ENCODE measurements at places on chromosomes 5 and 9. TPM values are rescaled to one million over a fixed set of nuclear protein-coding genes. Genes with fewer than 3 reads are reported as not detected.

Gene ZNF169
- total RNA-seq = 10.6 TPM

Gene RABEPK
- 15.0 TPM for total RNA-seq

Gene PCDHA4
- total RNA-seq = 27.8 TPM

Gene FOXD1
- 0.19 TPM for total RNA-seq

Gene MEF2C
- total RNA-seq = 2.6 TPM

Gene HRCT1
- total RNA-seq = not detected

Gene ARID3C
- total RNA-seq = 12.0 TPM

Gene NTRK2
- total RNA-seq = 4.7 TPM

Gene HMMR
- 13.3 TPM for total RNA-seq

Gene BSPRY
- total RNA-seq = 18.8 TPM

Gene IL9
- total RNA-seq = not detected

GRCh38 chr5:149452007-149452664 lies 73.0 kb upstream of the IL17B start:
- DNase-seq = peak; percentile 18

DNA sequence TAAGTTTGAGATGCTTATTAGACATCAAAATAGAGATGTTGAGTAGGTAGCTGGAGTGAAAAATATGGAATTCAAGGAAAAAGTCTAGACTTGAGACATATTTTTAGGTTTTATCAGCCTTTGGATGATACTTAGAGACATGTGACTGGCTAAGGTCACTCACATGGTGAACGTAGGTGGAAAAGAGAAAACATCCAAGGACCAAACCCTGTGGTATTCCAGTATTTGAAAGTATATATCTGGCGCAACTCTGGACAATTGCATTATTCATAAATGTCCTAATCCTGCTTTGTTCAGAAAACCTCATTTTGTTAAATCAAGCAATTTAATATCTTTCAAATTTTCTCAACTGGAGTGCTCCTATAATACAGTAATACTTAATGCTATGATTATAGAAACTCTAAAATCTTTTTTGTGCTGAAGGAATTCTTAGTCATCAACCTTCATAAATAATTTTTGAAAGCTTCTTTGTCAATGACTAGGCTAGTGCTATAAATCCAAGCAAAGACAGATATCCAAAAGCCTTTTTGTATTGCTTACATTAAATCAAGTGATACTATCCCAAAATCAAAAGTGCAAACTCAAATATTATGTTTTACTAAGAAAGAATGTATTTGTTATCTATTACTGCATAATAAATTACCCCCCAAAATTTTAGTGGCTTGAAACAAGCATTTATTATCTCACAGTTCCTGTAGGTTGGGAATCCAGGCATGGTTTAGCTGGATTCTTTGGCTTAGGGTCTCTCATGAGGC lies 452.0 kb downstream of the ENC1 start:
- DNase-seq = no peak

- DNase-seq = no peak
These were observed 13.2 kb downstream of the CMYA5 start for GRCh38 chr5:79702606-79703380.

DNA sequence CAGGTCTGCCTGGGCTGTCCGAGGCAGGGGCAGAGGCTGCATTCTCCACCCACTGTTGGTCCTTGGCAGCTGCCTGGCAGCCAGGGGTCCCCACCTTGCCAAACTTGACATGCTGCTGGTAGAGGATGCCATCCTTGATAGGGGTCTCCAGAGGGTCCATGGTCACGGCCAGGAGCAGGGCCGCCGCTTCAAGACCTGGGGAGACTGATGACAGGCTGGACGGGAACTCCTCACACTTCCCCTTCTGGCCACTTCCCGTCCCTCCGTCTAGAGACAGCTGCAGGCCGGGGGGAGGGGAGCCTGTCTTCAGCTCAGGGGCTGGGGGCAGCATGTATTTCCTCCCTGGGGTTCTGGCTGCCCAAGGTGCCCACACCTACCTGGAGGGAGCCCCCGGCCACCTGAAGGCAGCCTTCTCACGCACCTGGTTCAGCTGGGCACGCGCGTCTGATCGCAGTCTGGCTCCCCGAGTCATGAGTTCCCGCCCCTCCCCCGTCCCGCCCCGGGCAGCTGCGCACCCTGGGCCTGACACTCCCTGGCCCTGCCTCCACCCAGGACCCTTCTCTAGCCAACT lies at the start of gene DOK3:
Gene DOK3 (minus strand): TSS at position 446 of the 571 bp plus-strand sequence. CDS start 286 bp downstream, at position 160.
- DNase-seq = no peak

- DNase-seq = no peak
These were observed 499.7 kb downstream of the SLCO4C1 start for GRCh38 chr5:101796427-101796826.

DNA sequence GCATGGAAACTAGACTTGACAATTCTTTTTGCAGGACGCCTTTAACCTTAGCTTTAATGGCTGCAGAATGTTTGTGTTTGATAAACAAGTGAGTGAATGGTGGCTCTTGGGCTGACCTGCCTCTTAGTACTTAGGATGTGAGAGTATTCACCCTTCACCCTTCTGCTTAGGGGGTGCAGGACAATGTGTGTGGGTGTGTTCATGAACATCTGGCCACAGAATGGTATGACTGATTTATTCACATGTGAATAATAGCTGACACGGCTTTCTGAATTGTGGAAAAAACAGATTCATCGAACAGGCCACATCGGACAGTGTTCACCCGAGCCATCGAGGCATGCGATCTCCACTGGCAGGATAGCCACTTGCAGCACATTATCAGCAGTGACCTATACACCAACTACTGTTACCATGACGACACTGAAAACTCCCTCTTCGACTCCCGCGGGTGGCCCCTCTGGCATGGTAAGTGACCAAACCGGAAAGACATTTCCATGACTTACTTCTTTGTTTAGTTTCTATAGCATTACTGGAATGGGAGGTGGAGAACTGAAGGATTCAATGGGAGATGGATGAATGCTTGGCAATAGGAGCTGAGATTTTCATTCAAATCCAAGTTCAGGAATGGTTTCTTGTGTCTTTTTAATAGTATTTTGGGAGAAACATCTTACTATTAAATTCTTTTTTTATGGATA lies 193.6 kb downstream of the ZSWIM6 start:
- DNase-seq = peak; percentile 21

DNA sequence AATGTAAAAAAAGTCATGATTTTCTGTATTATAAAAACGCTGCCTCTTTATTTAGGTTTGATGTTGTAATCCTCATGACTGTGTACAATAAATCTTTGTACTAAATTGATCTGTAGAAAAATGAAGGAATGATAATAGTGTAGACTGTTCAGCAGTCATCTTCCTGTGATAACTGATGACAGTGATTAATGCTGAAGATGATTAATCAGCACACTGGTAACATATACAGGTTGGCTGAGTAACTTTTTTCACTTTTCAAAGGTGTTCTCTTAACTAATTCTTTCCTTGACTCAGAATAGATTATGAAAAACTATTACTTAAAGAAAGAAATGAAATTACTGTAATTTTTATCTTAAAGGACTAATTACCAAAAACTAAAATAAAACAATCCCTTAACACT lies 122.5 kb downstream of the RFX3 start:
- DNase-seq = no peak

GRCh38 chr9:120856700-120857099 lies 14.0 kb upstream of the PSMD5 start:
- no peak for DNase-seq

- no peak for DNase-seq
These were observed 6.2 kb downstream of the GZMK start for GRCh38 chr5:55030220-55030619.

DNA sequence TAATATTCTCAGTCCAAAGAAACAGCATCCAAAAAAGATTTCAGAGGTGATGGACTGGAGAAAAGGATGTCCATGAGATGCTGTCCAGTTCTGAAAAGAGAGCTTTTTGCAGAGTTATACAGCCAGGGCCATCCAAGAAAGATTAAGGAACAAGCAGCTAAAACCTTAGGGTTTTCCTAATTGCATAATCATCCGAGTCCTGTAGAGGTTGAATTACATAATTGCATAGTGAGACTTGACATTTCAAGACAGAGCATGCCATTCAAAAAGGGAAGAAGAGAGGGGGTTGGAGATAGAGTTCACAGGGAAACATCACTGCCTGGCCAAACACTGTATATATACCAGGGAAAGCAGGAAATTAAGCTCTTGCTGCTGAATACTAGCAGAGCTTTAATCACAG lies 1729.2 kb upstream of the WWC1 start:
- no peak for DNase-seq

DNA sequence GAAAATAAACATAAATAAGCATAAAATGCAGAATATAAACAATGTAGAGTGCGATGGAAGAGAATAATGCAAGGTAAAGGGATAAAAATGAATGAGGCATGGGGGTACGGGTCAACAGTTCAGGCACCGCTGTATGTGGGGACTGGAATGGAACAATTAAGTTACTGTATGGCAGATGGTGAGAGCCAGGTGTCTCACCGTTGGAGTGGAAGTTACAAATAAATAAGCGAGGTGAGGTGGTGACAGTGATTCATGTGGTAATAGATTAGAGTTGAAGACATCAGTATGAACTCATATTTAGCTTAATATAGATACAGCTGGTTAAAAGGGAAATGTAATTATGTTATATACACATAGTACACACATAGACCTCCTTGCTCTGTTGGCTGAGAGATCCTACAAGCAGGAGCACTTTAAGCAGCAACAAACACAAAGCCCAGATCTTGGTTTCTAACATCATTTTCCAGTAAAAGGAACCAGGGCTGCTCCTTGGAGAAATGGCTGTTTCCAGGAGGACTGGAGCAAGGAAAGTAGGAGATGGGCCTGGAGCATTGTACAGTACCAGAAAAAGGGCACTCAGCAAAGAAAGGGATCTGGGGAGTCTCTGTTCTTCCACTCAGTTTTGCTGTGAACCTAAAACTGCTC lies 2.4 kb upstream of the OMD start:
- DNase-seq = no peak

DNA sequence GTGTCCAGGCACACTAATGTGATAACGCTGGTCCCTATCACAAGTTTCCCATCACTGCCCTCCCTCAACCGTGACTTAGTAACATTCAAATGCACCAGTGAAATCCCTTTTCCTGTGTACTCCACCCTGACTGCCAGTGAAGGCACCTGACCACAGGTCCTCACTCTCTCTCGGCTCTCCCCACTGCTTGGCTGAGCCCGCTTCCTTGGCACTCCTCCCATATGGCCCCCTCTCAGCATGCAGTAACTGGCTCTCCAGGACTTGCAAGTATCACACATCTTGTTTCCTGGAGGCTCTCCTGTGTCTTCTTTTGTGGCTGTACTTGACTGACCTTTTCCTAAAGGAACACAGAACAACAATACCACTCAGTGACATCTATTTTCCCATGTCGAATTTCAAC lies 292.0 kb upstream of the ZNF608 start:
- DNase-seq = no peak

- no peak for DNase-seq
These were observed 1.2 kb upstream of the NELFB start for GRCh38 chr9:137253717-137254623.

GRCh38 chr9:93267091-93267541 lies 83.2 kb downstream of the WNK2 start:
- no peak for DNase-seq

GRCh38 chr5:78345485-78345884 lies 14.9 kb upstream of the SCAMP1 start:
- no peak for DNase-seq

DNA sequence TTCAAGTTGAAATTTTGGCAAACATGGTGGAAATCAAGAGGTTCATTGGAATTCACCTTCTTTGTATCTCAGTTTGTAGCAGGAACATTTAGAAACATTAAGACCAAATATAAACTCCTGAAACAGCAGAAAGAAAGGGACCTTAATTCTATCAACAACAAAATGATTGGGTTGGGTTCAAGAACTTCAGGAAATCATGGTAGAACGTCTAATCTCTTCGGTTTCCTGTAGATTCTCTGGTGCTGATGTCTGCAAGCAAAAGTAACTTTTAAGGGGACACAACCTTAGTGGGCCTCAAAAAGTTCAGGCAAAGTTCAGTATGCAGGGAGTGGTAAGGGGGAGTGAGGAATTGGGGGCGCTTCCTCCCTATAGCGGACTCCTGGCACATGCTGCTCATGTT lies 3.4 kb downstream of the IL33 start:
- DNase-seq = no peak

GRCh38 chr5:142874540-142874939 lies 104.4 kb downstream of the ARHGAP26 start:
- no peak for DNase-seq

DNA sequence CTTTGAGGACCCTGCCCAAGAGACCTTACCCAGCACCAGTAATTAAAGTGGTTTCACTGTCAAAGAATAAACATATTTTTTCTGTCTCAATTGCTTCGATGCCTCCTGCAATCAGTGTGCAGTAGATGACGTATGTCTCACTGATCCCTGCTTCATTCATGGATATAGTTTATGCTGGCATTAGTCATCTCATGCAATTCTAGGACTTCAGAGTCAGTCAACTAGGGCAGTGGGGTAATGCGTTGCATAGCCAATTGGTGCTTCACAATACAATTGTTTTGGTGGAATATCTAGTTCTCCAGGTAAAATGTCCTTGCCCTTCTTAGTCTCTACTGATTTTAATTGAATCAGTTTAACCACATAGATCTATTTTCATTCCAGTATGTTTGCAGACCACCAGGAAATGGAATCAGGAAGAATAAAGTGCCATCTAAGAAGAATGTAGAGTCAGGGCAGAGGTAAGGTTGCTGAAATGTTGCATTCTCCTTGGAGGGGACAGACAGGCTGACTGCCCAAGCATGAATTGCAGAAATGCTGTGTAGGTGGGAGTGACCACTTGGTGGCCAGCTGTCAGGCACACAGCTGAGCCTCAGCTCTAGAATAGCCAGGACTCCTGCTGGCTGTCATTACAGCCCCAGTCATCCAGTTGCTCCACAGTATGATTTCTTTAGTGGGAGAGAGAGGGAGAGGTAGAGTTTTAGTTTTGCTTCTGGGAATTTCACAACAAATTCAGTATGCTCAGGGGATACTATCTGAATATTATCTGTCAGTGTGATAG lies 73.5 kb upstream of the MEGF10 start:
- no peak for DNase-seq

DNA sequence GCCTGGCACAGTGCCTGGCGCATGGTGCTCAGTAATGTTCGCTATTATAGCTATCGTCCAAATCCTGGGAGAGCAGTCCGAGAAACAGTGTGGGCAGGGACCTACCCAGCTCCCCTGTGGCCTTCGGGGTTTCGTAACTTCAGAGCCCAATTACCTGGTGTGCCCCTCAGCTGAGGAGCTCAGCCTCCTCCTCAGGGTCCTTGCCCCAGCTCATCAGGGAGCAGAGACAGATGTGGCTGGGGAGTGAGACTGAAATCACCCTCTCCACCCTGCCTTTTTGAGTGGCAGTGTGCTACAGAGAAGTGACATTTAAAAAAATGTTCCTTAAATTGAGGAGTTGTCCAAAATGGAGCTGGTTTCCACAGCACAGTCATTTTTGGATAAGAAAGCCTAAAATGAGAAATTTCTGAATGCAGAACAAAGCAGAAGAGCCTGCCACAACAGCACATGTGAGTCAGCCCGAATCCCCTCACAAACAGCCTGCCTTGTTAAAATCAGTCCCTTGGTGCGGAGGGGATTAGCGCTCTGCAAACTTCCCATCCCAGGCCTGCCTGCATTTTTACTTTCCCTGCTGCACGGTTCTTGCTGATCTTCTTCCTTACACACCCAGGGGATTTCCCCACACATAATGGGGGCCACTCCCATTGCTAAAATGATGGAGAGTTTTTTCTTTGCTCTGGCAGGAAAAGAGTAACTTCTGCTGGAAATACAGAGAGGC lies 78.1 kb upstream of the PITX1 start:
- no peak for DNase-seq
